ENCODE measurements at places on chromosomes 5 and 9.
A peak's percentile ranks its signal among the peaks of the same experiment; 100 is the strongest.

GRCh38 chr5:82393951-82394350 lies 115.8 kb upstream of the RPS23 start:
- no peak for DNase-seq

DNA sequence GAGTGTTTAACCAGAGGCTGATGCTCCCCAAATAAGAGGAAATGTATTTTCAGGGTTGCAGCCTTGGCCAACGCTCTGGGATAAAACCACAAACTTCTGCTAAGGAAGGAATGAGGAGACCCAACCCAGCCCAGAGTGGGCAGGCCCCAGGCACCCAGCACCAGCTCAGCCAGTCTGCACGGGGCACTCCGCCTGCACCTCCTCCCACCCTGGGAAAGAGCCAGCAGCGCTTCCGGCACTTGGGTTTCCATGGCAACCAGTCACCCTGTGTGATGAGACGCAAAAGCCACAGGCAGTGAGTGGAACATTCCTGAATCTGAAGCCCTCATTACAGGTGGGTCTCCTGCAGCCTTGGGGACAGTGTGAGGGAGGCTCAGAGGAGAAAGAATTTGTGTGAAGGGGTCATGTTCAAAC lies 85.2 kb upstream of the ZBTB43 start:
- peak; percentile 10 for DNase-seq

DNA sequence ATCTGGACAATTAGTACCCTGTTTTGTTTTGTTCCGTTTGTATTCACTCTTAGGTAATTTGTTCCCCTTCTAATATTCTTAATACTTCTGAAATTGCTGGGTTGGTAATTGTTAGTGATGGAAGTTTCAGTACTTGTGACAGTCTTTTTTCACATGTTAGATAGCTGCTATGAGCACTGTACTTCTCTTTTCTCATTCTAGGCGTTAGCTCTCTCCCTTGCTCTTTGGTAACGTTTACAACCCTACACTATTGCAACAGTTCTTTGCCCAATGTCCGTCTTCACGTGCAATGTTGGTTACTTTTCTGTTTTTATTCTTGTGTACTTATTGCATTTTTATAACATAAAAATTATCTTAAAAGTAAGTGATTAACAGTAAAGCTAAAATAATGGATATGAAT lies 1509.0 kb downstream of the MAT2B start:
- DNase-seq = no peak

DNA sequence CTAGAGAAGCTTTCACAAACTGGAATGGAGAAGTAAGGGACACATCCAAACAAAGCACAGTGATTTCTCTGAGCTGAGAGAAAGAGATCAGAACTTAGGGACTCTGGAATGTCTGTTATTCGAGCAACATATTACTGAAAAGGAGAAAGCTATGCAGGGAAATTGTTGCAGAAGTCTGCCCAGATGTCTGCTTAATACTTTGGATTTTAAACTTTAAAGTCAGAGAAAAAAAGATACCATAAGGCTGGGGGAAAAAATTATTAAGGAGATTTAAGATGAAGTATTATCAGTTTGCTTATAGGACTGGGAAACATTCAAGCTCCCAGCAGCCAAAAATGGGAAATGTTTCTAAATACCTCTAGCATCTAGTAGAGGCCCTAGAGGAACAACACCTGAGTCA lies 803.9 kb downstream of the TAF11L14 start:
- no peak for DNase-seq

DNA sequence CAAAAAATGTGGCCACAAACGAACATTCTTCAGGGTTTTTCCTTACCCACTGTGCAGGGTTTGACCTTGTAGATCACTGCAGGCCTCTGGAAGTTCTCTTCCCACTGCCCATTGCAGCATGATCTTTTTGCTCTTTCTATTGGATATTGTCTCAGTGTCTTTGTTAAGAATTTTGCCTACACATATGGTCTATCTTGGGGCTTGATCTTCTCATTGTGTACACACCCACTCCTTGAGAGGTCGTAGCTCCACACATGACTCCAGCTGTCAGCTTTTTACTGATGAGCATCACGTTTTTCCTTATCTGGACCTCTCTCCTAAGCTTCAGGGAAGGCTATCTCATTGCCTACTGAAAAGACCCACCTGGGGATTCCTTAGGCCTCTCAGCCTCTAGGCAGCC lies 3.0 kb upstream of the GLRX start:
- no peak for DNase-seq

DNA sequence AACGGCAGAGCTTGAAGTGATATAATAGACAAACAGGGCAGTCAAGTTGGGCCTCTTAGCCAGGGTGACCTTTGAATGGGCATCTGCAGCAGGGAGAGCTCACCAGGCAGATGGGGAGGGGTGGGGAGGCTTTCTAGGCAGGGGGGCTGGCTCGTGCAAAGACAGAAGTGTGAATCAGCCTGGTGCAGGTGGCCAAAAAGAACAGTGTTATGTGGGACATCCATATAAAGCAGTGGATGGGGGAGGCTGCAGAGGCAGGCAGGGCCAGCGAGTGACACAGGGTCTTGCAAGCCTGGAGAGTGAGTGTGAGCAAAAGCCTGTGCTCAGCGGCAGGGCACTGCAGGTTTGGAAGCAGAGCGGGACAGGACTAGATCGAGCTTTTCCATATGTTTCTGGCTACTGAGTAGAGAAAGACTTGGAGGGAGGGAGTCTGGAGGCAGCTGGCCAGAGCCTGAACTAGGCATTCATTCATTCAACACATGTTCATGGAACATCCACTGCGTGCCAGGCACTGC lies 14.2 kb upstream of the TTLL11 start:
- no peak for DNase-seq

DNA sequence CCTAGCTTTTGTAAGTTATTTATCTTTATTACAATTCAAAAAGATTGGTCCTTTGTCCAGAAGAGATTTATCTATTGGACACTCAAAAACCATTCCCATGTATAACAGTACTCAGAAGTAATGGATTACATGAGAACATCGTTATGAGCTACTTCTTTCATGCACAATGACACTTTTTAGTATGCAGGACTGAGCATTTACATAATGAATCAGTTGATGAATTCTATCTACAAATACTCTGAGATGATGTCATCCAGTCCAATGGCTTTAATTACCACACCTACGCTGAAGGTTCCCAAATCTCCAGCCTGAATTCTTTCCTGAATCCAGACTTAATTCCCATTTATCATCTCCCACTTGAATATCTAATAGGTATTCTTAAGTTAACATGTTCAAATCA lies 75.3 kb downstream of the PTBP3 start:
- DNase-seq = no peak

GRCh38 chr5:51829230-51829629 lies 446.0 kb downstream of the ISL1 start:
- no peak for DNase-seq

DNA sequence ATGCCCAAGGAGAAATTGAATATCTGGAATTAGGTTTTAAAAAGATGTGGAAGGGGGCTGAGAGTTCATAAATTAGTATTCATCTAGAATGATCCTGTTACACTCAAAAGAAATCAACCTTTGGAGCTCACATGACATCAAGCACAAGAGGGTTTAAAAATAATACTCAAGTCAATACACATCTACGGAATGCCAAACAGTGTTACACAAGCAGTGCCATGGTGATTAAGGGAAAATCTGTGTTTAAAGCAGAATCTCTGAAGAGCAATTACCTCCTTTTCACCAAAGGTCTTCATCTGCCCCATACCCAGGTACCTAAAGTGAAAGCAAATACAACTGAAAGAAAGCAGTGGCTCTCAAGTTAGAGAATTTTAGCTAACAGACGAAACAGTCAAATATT lies 261.6 kb downstream of the NFIB start:
- no peak for DNase-seq

DNA sequence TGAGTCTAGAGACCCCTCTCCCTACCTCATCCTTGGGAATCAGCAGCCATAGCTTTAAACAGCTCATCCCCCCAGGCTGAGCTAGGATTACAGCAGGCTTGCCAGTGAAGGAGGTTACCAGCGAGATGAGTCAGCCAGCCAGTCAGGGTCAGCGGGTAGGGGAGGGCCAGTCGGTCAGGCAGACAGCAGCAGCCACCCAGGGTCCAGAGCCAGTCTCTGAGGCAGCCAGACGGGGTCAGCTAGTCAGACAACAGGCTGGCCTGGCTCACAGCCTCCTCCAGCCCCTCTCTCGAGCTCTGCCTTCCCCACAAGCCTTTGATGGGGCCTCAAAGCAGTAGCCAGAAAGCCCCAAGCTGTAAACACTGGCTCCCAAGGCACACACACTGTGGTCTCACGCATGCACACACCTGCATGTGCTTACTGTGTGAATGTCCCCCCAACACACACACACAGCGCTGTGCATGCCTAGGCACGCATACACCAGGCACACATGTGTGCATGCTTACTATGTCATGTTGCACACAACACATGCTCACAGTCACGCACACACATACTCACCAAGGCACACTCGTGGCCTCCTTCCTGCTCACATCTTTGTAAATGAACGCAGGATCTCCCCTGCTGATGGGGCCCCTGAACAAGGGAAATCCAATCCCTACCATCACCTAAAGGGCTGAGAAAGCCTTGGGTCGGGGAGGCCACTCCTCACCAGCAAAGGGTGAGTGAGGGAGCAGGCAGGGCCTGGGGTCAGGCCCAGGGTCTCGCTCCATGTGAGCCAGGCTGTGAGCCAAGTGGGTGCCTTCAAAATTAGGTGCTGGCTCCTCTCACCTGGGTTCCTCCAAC lies 28.2 kb upstream of the CPLX2 start:
- DNase-seq = no peak

GRCh38 chr9:128765499-128765898 lies 6.2 kb downstream of the ZER1 start:
- DNase-seq = no peak

DNA sequence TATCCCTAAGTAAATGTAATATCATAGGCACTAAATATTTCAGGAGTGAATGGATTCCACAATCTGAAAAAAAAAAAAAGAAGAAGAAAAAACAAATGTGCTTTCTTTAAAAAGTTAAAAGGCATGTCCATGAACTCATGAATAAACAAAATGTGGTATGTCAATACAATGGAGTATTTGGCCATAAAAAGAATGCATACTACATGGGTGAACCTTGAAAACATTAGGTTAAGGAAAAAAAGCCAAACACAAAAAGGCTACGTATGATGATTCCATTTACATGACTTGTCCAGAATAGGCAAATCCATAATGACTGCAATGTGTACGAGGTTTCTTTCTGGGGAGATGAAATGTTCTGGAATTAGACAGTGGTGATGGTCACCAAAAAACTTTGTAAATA lies 45.3 kb downstream of the FNIP1 start:
- DNase-seq = no peak

DNA sequence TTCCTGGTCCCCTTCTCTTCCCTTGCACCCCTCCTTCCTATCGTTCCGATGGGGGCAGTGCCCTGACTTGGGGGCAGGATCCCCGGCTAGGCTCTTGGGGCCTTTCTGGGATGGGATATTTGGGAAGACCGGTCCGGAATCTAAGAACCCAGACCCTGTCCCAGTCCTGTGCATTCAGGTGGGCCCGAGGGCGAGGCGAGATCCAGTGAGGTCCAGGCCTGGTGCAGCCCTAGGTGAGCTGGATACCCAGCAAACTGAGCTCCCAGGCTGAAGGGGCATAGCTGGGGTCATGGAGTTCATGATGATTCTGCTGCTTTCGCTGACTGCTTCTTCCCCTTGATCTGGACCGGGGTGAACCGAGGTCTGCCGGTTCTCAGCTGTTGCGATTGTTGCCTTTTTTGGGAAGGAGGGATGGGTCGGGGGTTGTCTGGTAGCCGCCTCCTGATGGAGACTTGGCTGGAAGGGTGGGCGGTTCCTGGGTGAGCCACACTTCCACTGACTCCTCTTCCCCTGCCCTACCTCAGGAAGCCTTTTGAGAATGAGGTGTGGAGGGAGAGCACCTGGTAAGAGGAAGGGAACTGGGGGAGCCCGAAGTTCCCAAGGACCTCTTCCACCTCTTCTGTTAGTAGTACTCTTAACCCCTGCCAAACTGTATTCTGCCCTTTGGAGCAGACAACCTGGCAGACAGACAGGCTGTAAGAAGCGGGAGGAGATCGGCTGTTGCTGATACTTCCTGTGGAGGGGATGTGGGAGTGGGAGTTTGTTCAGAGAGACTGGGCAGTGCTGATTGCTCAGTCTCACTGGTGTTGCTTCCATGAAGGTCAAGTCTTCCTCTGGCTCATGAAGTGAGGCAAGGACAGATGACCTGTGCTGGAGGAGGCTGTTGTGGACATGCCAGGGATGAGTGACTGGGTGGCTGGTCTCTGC lies 1.0 kb downstream of the LRRC8A start:
- DNase-seq = no peak

DNA sequence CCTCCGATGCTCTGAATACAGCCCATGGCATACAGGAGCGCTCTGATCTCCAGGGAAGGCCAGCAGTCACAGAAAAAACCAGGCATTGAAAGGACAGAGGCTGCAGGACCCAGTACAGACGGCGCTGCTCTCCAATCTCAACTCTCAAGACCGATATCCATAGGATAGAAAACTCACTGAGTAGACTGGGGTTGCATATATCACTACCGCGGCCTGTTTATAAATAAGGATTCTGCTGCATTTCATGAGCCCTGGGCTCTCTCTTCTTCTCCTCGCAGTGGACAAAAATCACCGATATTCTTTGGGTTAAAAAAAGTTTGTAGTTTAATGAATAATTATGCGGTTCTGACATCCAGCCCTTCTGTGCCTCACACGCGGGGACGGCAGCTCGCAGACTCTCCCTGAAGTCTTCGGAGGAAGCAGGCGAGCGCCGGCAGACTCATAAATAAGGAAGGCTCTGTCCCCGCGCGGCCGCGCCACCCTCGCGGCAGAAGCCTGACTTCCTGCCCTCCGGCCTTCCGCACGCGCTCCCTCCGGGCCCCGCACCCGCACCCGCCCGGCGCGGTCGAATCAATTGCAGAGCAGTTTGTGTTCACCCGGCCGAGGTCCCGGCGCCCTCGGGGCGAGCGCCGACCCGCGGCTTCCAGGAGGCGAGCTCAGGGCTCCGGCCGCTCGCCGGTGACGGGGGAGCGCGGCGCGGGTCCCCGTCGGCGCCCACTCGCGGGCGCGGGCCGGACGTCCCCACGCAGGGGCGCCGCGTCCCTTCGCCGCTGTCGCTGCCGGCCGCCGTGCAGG lies at the start of gene FAM78A:
FAM78A (minus strand) TSS at position 417 of the 795 bp plus-strand sequence; CDS start at position 86, 331 bp downstream.
- no peak for DNase-seq

DNA sequence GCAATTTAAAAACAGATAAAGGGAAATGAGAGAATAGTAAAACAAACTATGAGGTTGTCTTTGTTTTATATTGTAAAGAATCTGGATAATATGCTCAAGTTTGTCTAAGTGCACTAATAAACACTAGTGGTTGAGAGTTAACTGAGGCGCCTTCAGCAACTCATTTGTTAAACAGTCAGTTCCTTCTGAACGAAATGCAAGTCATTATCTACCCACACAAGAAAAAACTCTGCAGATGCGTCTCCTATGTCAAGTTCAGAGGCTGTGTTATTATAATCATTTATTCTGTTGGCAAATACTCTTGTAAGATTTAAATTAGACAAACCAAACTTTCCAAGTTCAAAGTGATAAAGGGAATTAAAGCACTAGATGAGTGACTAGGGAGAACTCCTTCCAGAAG lies 20.3 kb upstream of the PCA3 start:
- no peak for DNase-seq

GRCh38 chr5:163540696-163541095 lies 35.3 kb downstream of the MAT2B start:
- DNase-seq = no peak

Data from fibroblast of skin of left biceps (primary cell).